Right cardiac atrium (tissue), 5 donors: ENCODE measurements at places on chromosomes 11 and 22. TPM values are rescaled to one million over a fixed set of nuclear protein-coding genes. Genes with fewer than 3 reads are reported as not detected.

MMP3 gene
- not detected for polyA plus RNA-seq

GRCh38 chr11:60307507-60308195 is 19.4 kb upstream of the MS4A6E start:
- no peak for DNase-seq

OR6T1 gene
- polyA plus RNA-seq, result not detected

CD248 gene
- 12.0 TPM for polyA plus RNA-seq

FOLR3 gene
- not detected for polyA plus RNA-seq

GRCh38 chr11:8671193-8671612 is 11.3 kb downstream of the TRIM66 start:
- peak; percentile 70 for DNase-seq

APOBEC3H gene
- polyA plus RNA-seq, result 0.25 TPM

GRCh38 chr11:124072147-124072546 is 31.0 kb upstream of the OR10G7 start:
- no peak for DNase-seq

GRCh38 chr11:45525393-45525792 is 140.0 kb downstream of the CHST1 start:
- DNase-seq, result no peak

GRCh38 chr11:113262594-113262993 is 51.8 kb upstream of the TTC12 start:
- DNase-seq, result no peak

- no peak for DNase-seq
Measured at GRCh38 chr11:86555866-86556265, 116.5 kb downstream of the ME3 start.

DNA sequence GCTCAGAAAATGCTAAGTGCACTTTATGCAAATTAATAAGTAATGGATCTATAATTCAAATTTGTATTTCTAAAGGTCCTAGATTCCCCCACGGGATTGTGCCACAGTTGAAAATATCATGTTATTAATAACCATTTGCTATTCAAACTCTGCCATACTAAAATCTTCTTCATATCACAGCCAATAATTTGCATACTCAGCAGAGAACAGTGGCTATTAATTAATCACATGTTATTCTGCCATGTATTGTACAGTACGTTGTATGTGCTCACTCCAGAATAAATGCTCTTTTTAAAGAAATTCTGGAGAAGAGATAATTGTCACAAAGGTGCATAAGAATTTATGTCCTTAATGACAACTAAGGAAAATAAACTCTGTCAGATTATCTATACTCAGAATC is 184.9 kb upstream of the LUZP2 start:
- no peak for DNase-seq

DNA sequence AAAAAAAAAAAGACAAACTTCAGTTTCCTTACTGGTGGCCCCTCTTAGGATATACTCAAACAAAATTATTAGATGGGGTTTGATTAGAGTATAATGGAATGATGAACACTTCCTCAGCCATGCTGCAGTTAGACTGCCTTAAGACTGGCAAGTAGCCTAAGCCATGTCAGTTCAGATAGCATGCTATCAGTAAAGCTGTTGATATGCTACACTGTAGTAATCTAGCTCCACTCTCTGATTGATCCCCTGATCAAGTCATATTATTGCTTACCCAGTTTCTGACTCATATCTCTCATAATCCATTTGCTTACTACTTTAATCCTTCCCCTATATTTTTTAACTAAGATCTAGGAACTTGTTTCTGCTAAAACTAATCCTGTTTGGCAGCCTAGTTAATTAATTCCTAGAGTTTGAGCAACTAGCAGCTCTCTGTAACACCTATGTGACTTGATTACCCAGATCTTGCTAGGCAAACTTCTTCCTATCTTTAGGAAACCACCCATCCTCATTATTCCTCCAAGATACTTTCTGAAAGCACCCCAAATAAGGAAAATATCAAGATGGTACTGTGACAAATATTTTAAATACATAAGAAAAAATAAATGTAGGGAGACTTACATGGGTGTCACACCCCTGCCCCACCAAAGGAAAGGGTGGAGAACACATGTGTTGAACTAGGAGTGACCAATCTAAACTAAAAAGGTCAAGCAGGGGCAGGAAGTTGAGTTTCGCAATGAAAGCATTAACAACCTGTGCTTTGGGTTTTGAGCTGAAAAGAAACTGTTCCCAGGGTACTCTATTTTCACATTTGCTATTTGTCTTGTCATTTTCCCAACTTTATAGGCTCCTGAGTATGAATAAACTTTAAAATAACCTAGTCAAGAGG is 43.2 kb downstream of the PIK3C2A start:
- DNase-seq, result no peak

DNA sequence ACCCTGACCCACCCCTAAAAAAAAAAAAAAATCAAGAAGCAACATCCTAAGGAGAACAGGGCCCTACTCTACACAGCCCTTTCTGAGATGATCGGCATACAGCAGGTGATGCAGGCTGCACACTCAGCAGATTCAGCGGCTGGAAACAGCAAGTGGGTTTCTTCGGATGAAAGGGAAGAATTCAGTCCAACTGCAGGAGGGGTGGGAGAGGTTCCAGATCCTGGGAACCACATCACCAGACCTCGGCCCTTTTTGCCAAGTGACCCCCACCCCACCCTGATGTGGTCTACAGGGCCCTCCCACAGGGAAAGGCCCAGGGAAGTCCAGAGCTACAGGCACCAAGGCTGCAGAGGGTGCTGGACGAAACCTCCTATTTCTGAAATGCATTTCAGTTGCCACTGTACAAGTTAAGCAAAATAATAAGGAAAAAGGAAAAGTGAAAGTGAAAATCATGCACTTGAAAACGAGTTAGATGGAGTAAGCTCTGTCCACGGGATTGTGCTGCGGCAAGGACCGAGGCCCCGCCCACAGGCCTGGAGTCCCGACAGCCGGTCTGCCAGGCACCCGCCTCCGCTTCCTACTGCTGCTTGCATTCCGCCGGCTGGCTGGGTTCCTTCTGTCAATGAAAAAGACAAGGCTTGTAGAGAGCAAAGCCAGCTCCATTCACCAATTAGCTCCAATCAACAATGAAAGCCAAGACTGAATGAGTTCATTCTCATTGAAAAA is 16.0 kb upstream of the PHLDA2 start:
- DNase-seq, result peak; percentile 96

KCNK7 gene
- 0.18 TPM for polyA plus RNA-seq

PATE2 gene
- polyA plus RNA-seq, result not detected

DNA sequence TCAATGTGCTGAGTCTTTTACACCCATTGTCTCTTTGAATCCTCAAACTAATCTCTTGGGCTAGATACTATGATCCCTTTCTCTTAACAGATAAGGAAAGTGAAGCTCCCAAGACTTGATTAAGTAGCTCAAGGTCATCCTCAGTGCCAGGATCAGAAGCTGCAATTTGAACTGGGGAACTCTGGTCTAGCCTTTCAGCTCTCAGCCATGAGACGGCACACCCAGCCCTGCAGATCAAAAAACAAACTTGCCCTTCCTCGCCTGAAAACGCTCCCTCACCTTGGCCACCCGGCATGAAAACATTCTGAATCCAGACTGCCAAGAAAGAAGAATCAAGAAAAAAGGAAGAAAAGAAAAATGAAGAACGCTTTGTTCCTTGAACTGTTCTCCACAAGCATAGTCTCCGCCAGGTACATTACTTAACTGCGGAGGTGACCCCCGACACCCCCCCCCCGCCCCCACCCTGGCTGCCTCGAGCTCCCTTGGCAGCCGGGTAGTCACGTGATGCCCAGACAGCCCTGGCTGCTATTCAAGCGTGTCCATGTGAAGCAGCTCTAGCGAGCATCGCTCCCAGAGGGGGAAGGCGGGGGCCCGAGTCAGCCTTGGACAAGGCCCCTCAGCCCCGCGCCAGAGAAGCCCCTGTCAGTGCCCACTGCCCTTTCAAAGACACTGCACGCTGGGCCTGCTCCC is 451.2 kb downstream of the MIAT start:
- peak; percentile 83 for DNase-seq

DNA sequence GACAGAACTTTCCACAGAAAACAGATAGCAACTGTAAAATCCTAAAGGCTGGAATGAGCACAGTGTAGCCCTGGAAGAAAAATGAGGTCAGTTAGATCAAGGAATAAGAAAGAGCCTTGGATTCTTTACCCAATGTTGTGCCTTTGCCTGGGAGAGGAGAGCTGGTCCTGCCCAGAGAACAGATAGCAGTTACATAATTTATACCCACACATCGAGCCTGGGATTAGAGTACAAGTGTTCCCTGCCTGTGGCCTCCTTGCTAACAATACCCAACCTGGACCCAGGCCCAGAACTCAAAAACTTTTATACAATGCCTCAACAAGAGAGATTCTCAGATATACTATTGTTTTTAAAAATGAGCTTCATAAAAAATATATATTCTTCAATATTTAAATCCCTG is 1998.4 kb downstream of the LRRC4C start:
- no peak for DNase-seq

- no peak for DNase-seq
Measured at GRCh38 chr11:43681401-43681942, 934 bp downstream of the HSD17B12 start.

- DNase-seq, result no peak
Measured at GRCh38 chr11:119743006-119743405, 14.0 kb upstream of the NECTIN1 start.

APOL4 gene
- polyA plus RNA-seq, result 3.8 TPM

BATF2 gene
- polyA plus RNA-seq, result 1.3 TPM

MPPED2 gene
- polyA plus RNA-seq, result 1.7 TPM

DDT gene
- polyA plus RNA-seq, result 437 TPM

- peak; percentile 86 for DNase-seq
Measured at GRCh38 chr11:67266449-67267187, at the start of gene GRK2. TSS of gene GRK2 (plus strand) at chr11:67266473. CDS start at chr11:67266700, 227 bp downstream.

DNA sequence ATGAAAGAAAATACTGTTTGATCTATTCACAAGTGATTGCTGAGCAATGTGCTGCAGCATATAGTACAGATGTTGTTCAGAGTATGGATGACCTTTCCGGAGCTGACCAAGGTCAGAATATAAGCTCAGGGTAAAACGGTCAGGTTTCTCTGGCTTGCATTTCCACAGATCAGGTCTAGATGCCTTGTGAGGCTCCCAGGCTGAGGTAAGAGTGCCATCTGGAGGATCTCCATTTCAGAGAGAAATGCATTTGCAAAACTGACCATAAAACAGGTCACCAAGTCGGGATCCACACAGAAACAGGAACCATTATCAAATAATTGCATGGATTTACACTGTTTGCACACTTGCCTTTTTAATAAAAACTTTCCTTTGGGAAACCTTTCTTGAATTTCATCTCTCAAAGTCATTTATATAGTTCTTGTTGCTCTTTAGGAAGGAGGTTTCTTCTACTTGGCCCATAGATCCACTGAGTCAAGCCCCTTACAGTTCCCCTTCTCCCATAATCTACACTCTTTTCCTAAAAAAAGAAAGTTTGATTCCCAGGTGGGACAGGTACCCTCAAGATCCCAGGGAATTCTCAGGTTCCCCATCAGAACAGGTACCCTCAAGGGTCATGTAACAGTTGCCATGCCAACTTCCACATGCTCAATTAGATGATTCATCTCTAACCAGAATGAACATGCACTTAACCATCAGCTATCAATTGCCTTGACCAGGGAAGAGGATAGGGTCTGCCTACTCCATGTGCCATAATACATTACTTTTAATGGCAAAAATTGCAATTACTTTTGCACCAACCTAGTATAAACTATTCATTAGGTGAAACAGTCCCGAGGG is 25.0 kb upstream of the TMPRSS5 start:
- no peak for DNase-seq

DBX1 gene
- not detected for polyA plus RNA-seq

DNA sequence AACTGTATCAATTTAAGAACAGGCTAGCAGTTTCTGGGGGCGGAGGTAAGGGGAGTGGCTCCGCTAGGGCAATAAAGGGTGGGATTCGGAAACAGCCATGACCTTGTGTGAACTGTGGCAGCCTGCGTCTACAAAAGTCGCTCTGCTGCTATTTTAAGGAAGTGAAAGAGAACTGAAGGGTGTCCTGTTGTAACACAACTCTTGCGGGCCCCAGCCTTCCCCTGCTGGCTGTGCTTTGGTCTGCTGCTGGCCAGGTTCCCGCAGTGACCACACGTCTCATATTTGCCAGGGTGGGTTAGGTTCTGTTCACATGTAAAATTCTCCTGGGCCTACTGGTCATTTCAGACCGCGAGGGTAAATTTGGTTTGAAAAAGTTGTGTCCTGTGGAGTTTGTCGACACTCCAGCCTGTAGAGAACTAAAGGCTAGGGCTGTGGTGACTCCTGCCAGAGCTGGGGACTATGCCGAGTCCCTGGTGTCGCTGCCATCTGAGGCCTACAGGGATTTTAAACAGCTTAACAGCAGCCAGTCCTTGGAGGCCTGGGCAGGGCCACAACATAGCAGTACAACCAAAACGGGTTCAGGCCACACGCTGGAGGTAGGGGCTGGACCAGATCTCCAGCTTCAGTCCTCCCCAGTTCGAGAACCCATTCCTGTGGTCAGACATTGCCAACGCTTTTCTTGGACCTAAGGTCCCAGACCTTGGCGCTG is 1.1 kb upstream of the PPFIBP2 start:
- peak; percentile 88 for DNase-seq

DNA sequence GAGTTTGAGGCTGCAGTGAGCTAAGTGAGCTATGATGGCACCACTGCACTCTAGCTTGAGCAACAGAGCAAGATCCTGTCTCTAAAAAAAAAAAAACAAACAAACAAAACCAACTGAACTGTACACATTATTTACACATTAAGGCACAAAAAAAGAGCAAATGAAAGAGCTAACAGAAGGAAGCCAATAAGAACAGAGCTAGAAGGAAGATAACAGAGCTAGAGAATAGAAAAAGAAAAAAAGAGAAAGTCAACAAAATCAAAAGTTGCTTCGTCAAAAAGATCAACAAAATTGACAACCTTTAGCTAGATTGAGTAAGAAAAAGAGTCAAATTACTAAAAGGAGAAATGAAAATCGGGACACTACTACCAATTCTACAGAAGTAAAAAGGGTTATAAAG is 25.0 kb downstream of the GUCD1 start:
- no peak for DNase-seq

- DNase-seq, result no peak
Measured at GRCh38 chr11:8408151-8408941, 144.7 kb upstream of the LMO1 start.

- DNase-seq, result no peak
Measured at GRCh38 chr11:108915666-108916065, 250.8 kb downstream of the DDX10 start.

- DNase-seq, result no peak
Measured at GRCh38 chr11:79100093-79100910, 340.5 kb downstream of the TENM4 start.

BDNF gene
- 0.05 TPM for polyA plus RNA-seq

MMP13 gene
- polyA plus RNA-seq, result not detected

INSC gene
- 0.95 TPM for polyA plus RNA-seq

- no peak for DNase-seq
Measured at GRCh38 chr11:47204637-47204989, 10.2 kb upstream of the DDB2 start.

GRCh38 chr11:77106321-77106720 is 3.7 kb downstream of the OMP start:
- DNase-seq, result no peak

CLDN5 gene
- 23.9 TPM for polyA plus RNA-seq

DNA sequence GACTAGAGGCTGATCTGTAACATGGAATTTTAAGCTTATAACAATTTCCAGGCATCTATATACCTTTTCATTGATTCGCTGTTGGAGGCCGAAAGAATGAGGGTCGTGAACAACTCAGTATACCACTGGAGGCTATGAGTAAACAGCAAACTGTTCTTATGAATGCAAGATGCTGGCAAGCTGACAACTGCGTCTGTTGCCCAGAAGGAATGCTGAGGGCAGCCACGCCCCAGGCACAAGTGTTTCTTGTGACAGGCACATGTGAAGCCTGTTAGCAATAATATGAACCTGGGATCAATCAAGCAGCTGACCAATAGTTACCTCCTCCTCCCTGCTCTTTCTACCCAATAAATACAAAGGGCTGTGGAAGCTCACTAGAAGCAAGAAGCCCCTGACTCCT is 15.3 kb downstream of the RTCB start:
- no peak for DNase-seq
